Glutamatergic neuron (in vitro differentiated cells): ENCODE measurements at places on chromosomes 4 and X. TPM values are rescaled to one million over a fixed set of nuclear protein-coding genes. Genes with fewer than 3 reads are reported as not detected.

The EDNRA gene
- not detected for total RNA-seq

The GPR34 gene
- total RNA-seq = not detected

The CYBB gene
- 0.61 TPM for total RNA-seq

- DNase-seq = no peak
These were observed 514.0 kb upstream of the SMIM31 start for GRCh38 chr4:164239976-164240375.

- DNase-seq = no peak
These were observed 244.6 kb upstream of the TENM3 start for GRCh38 chr4:181998398-181999295.

DNA sequence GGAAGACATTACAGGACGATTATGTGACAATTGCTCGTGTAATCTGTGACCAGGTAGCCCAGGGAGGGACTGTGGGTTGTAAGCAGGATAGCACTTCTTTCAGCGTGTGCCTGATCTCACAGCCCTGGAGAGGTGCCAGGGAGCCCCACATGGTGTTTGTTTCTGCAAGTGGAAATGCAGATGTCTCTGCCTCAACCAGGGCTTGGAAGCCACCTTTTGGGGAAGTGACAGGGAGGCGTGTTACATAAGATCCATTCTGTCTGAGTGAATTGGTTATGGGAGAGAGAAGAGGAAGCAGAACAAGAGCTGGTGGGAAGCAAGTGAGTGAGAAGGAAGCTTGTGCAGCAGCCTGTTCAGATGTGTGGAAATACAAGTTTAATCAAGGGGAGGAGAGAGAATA is 104.5 kb upstream of the GATB start:
- no peak for DNase-seq

- DNase-seq = no peak
These were observed 107.4 kb downstream of the MAML3 start for GRCh38 chr4:140046543-140046942.

GRCh38 chr4:138555108-138555507 is 313.0 kb upstream of the SLC7A11 start:
- no peak for DNase-seq

- no peak for DNase-seq
These were observed 111.0 kb downstream of the CPE start for GRCh38 chr4:165489786-165490185.

DNA sequence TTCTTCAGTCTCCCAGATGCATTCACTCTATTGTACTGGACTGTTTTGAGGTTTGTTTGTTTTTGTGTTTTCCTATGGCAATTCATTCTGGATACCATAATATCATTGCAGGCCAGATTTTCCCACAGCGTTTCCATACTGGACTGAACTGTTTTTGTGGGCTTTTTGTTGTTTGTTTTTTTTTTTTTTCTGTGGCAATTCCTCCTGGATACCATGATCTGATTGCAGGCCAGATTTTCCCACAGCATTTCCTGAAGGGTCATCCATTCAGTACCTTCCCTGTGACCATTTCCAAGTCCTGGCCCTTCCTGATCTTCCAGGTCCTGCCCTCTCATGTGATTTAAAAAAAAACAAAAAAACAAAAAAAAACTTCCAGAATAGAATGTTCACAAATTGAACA is 33.9 kb upstream of the FAM241A start:
- no peak for DNase-seq
